ENCODE measurements at places on chromosomes 3 and 15.

- DNase-seq, result no peak
These were observed 35.9 kb downstream of the KY start for GRCh38 chr3:134614955-134615354.

- no peak for DNase-seq
These were observed 963.4 kb downstream of the MCTP2 start for GRCh38 chr15:95194746-95195145.

GRCh38 chr3:58388550-58389091 lies 45.0 kb downstream of the PDHB start:
- no peak for DNase-seq

GRCh38 chr3:79684041-79684440 lies 83.8 kb downstream of the ROBO1 start:
- no peak for DNase-seq

- no peak for DNase-seq
These were observed 287.1 kb downstream of the IL5RA start for GRCh38 chr3:2823031-2823430.

DNA sequence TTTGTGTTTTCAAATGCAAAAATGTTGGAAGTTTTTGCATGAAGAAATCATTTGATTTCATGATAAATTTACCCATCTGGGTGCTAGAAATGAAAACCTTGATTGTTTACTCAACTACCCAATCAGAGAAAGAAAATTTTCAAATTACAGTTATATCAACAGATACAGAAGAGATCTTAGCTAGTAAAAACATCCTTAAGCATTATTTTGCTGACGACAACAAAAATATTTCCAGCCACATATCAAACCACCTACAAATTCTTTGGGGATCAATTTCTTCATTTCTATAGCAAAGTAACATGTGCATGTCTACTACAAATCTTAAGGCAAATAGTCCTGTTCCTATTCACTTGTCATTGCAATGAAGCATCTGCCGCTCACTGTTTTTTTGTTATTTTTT lies 530.3 kb downstream of the ZIC1 start:
- no peak for DNase-seq

- peak; percentile 24 for DNase-seq
These were observed 1.0 kb downstream of the PDE12 start for GRCh38 chr3:57557085-57557537.

GRCh38 chr3:8678751-8679150 lies 34.2 kb upstream of the SSUH2 start:
- DNase-seq, result no peak

GRCh38 chr15:29470794-29471193 lies 201.2 kb upstream of the NSMCE3 start:
- no peak for DNase-seq

DNA sequence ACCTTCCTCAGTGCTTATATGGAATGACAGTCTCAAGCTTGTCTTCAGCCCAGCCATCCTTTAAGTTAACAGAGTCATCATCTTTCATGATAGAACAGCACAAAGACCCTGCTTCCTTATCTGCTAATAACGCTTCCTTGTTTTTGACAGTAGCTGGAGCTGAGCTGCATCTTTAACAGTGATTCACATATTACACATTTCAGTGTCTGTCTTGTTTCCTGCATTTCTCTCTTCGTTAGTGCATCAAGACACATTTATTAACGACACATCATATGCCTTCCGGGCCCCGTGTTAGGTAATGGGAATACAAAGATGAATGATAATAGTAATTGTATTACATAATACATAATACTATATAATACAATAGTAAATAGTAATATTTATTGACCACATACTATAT lies 30.2 kb upstream of the GREM1 start:
- no peak for DNase-seq

DNA sequence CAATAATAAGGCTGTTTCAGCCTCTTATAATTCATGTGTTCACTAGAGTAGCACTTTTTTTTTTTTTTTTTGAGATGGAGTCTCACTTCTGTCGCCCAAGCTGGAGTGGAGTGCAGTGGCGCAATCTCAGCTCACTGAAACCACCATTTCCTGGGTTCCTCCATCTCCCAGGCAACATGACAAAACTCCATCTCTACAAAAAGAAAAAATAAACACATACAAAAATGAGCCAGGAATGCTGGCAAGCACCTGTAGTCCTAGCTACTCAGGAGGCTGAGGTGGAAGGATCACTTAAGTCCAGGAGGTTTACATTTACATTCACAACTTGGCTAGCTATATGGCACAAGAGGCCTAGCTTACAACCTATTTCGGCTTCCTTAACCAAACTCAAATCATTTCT lies 6.8 kb downstream of the USP4 start:
- no peak for DNase-seq

DNA sequence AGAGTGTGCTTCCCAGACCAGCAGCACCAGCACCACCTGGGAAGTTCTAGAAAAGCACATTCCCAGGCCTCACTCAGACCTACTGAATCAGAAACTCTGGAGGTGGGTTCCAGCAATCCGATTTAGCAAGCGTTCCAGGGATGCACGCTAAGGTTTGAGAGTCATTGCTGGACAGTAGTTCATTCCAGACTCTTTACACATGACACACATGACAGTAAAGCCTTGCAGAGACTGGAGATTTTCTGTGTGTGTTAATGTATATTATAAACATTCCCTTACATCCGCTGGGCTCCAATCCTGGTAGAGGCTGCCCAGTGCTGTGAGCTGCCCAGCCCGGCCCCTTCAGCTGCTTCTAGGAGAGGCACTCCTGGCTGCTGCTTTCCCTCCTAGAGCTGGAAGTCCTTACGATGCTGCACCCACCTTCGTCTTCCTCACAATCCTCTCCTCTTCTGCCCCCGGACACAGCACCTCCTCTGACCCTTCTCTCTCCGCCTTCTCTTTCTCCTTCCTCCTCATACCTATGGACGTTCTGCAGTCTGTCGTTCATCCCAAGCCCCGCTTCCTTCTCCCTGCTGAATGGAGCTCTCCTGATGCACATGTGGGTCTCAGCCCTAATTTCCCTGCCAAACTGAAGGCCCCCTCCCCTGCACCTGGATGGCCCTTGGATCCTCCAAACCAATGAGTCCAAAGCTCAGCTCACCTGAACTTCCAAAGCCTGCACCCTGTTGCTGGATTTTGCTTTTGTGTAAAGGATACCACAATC lies 44.4 kb downstream of the ITGA11 start:
- DNase-seq, result no peak

- no peak for DNase-seq
These were observed 43.2 kb upstream of the CD47 start for GRCh38 chr3:108133858-108134554.

- DNase-seq, result no peak
These were observed 306.5 kb downstream of the IL20RB start for GRCh38 chr3:137264071-137264820.

- no peak for DNase-seq
These were observed 132.7 kb upstream of the TRIM42 start for GRCh38 chr3:140545197-140545596.

DNA sequence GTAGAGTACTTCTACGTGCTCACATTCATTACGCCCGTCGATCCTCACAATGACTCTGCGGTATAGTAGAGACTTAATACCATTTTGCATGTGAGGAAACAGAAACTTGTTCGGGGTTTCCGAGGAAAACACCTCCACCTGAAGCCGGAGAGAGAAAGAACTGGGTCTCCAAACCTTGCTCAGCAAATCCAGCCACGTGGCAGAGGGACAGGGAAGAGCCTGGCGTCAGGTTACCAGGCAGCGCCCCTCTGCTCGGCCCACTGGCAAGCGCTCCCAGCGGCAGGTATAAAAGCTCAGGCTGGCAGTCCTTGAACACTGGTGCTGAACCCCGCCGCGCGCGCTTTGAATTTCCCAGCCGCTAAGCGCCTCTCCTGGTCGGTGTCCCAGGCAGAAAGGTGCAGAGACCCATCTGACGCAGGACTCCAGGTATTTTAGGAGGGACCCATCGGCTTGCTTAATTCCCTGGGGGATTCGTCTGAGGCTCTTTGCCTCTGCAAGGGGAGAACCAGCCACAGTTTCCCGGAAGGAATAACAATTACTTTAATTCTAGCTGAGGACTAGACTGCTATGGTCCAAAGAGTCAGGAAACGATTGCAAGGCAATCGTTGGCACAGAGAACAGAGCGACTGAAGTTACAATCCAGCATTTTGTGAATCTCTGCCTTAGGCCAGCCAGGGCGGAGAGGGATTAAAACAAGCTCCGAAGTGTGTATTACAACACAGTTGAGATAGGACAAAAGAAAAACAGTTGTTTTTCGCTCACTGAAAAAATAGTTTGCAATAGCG lies at the start of gene C2CD4A:
C2CD4A (plus strand) TSS at position 315 of the 785 bp plus-strand sequence. CDS start 637 bp downstream, outside the sequence.
- DNase-seq, result no peak

DNA sequence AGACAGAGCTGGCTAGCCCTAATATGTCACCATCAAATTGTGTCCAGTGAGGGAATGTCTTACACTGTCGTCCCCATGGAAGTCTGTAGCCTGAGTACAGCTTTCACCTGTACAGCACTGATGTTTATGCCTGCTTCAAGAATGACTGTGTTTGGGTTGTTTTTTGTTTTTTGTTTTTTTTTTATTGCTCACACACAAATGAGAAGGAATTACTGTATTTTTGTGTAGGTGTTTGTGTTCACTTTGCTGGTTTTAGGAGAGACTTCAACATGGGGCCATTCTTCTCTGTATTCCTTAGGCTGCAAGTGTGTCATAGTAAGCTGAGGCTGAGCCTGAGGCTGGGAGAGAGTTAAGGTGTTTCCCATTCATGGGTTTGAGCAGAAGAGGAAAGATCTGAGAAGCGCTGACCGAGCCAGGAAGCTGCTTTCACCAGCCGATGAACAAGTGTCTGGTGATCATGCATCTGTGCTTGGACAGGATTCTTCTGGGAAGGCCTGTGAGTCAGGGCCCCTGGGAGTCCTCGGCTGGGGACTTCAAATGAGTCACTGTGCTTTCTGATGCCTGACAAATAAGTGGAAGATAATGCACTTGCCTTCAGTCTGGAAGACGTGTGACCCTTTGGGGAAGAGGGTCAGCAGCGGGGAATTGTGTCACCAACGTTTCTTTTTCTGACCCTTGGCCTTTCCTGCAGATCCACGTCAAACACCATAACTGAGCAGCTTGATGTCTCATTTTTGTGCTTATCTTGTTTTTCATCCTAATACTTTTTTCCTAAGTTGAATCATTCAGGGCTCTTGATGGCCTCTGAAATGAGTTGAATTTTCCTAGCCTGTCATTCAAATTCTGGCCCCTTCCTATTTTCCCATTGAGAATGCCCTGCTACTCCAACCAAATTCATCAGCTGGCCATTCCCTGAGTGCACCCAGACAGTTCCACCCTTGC lies 36.7 kb upstream of the ZBTB38 start:
- no peak for DNase-seq

DNA sequence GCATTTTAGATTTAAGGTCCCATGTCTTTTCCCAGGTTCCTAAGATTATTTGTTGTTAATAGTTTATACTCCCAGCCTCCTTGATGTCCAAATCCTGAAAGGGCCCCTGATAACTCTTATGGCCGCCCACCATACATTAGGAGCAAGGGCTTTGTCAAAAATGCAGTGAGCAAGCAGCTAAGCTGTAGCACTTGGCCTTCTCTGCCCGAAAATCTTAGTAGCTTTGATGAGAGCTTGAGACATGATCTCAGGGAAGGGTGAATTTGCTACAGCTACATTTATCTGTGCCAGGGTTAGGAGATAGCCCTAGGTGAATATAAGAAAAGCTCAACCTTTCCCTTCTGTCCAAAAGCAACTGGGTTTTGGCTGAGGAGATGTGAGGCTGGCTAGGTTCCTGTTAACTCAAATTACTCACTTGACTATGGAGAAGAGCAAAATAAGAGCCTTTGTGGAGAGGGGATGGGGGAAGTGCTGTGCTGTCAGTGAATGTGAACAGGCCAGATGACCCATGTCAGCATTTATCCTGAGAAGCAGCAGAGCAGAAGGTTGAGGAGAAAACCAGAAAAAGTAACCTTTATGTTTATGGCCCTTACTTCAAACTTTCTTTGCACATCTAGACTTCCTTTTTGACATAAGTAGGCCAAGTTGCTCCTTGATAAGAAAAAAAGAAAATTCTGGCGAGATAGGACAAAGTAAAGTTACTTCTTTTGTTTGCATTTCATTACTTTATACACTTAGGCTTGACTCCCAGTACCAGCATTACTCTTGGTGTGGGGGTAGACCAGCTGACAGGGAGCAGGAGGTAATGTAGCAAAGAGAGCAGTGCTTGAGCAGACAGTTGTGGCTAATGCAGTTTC lies 21.1 kb downstream of the MAPK6 start:
- no peak for DNase-seq

- no peak for DNase-seq
These were observed 78.4 kb downstream of the RFX7 start for GRCh38 chr15:56165234-56165633.

DNA sequence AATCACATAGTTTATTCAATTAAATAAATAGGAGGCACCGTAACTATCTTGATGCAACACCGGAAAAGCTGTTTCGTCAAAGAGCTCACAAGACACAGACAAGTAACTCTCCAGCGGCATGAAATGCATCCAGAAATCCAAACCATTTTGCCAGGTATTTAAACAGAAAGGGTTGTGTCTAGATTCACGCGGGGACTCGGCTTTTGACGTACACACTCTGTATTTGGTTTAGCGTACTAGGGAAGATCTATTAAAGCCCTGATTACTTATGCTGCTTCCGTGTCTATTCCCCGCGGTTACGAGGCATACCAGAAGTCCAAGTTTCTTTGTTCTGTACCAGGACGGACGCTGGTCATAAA lies 718 bp downstream of the BNIP2 start:
- DNase-seq, result peak; percentile 74
